Astrocyte (in vitro differentiated cells and primary cell): ENCODE measurements at places on chromosomes 6 and 20.

GRCh38 chr20:51815383-51816076, 13.2 kb upstream of the SALL4 start:
- no peak for DNase-seq

DNA sequence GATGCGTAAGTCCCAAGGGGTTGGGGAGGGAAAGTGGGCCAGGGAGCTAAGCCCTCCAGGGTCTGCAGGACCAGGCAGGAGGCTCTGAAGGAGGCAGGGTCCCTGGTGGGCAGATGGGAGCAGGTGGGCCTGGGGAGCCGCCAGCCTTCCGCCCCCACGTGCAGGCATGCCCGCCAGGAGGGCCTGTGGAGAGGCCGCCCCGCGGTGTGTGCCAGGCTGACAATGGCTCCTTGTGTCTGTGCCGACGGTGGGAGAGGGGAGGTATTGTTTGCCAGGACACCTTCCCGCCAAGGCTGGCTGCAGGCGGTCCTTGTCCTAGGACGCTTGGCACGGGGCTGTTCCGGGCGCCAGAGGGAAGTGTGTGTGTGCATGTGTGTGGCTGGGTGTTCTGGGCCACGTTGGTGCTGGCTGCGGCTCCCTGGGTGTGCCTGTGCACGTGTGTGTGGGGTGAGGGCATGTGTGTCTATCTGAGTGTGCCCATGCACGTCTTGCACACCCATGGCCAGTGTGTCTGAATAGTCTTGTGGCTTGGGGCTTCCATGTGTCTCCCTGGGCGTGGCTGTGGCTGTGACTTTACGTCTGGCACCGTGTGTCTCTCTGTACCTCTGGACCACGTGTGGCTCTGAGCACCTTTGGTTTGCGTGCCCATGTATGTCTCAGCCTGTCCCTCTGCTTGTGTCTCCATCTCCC, 153.0 kb downstream of the CEBPB start:
- no peak for DNase-seq

- no peak for DNase-seq
Measured at GRCh38 chr6:32183483-32184083, 470 bp downstream of the AGER start.

DNA sequence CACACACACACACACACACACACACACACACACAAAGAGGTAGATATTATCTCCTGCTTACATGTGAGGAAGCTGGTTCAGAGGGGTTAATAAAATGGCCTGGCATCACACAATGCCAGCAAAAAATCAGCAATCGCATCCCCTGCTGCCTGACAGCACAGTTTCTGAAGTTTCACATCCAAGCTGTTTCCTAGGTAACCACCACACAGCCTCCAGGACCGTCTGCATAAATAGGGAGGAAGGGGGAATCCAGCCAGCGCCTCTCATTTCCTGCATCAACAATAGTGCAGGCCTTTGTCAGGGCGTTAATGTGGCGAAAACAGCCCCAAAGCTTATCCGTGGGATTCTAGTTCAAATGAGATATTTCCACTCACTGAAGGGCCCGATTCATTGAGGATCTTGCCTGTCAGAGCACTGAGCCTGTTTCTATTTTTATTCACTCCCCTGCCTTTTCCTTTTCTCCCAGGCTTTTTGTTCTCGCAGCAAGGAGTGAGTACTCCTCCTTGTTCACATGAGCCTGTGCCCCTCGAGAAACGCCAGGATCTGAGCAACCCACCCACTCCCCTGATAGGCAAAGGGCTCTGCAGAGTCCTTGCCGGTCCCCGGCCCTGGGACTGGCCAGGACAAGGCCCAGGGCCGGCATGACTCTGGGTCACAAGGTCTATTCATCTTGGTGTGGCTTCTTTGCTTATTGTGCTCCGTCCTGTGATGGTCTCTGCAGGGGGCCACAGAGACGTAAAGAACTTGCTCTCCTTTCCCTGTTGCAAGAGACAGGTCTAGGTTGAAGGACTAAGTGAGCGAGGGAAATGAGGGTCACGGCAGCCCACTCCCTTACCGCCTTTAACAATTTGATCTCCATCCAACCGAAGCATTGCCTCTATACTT, 32.7 kb downstream of the TUBB2B start:
- DNase-seq, result peak; percentile 70

DNA sequence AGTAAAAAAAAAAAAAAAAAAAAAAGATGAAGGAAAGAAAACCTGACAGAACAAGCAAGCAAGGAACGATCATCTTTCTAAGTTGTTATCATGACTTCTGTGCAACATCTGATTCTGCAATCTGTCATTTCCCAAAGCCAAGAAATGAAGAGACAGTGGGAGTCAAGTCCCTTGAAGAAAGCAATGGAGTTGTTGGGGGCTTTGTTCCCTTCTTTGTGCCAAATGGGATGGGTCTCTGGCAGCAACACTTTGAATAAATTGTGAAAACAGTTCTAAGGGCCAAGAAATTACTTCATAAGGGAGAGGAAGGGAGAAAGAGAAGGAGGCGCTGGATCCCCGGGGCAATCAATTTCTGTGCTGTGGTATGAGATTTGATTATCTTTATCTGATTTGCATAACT, 33.3 kb upstream of the RSPO3 start:
- no peak for DNase-seq

- no peak for DNase-seq
Measured at GRCh38 chr6:137982418-137983189, 115.5 kb downstream of the TNFAIP3 start.

DNA sequence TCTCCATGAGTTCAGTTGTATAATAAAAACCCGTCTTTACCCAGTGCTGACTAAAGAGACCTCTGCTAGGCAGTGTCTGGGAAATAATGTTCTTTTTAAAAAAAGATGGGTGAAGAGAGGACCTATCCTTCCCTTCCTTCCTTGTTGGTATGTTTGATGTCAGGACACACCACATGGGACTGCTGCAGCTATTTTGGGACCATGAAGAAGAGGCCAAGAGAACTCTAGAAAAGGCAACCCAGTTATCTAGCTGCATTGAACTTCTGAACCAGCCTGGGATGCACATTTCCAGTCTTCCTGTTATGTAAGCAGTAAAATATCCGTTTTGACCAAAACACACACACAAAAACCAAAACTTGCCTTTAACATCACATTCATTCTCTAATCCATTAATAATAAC, 77.3 kb downstream of the RFX6 start:
- no peak for DNase-seq

DNA sequence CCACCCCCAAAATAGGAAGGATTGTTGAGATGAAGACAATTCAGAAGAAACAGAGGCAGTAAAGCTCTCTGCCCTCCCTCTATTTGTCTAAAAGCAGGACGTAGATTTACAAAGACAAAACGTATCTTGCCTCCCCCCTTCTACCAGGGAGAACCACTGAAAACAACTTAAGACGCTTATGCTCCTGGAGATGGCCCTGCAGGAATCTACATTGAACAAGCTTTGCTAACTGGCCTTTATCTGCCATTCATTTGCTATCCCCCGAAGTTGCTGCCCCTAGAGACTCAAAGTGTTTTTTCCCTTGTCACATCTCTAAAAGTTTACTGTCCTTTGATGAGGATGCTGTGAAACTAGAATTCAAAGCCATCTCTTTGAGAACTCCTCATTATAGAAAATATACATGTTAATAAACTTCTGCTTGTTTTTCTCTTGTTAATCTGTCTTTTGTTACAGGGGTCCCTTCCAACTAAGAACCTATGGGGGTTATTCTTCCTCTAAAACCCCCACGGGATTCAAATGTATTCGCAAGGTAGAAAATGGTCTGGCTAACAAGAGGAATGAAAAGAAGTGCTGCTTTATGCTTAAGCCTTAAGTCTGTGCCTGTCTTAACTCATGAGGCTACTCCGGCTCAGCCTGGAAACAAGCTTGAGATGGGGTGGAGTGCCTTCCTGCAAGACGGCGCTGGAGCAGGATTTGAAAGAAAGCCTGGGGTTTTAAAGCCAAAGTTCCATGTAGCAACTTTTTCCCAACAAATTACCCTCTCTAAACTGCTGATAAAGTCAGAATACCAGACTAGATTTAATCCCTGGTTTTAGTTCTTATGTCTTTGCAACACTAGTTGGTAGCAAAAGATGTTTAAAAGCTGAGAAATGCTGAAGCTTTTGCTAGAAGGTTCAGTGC, 88.0 kb downstream of the CLIC5 start:
- DNase-seq, result no peak

- DNase-seq, result peak; percentile 43
Measured at GRCh38 chr6:134590449-134590848, 272.5 kb upstream of the SGK1 start.

GRCh38 chr6:14645841-14646240, 528.3 kb downstream of the CD83 start:
- no peak for DNase-seq

- DNase-seq, result no peak
Measured at GRCh38 chr6:151056230-151056907, 183.4 kb upstream of the AKAP12 start.

DNA sequence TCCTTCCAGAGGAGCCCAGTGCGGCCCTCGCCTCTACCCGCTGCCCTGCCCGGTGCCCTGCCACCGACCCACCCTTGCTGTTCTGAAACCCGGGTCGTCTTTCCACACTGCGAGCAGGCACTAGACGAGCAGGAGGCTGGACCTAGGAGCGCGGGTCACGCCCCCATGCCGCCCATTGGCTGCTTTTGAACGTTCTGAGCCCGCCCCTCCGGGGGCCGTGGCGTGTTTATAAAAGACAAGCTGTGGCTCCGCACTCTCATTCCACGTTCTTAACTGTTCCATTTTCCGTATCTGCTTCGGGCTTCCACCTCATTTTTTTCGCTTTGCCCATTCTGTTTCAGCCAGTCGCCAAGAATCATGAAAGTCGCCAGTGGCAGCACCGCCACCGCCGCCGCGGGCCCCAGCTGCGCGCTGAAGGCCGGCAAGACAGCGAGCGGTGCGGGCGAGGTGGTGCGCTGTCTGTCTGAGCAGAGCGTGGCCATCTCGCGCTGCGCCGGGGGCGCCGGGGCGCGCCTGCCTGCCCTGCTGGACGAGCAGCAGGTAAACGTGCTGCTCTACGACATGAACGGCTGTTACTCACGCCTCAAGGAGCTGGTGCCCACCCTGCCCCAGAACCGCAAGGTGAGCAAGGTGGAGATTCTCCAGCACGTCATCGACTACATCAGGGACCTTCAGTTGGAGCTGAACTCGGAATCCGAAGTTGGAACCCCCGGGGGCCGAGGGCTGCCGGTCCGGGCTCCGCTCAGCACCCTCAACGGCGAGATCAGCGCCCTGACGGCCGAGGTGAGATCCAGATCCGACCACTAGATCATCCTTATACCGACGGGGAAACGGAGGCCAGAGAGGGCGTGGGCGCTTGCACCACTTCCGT, at the start of gene ID1:
Gene ID1, plus strand, starts transcription at position 259 of the 871 bp plus-strand sequence. Its CDS starts 99 bp downstream, at position 358.
- peak; percentile 88 for DNase-seq

- DNase-seq, result no peak
Measured at GRCh38 chr6:17504005-17504404, 96.1 kb upstream of the FAM8A1 start.

DNA sequence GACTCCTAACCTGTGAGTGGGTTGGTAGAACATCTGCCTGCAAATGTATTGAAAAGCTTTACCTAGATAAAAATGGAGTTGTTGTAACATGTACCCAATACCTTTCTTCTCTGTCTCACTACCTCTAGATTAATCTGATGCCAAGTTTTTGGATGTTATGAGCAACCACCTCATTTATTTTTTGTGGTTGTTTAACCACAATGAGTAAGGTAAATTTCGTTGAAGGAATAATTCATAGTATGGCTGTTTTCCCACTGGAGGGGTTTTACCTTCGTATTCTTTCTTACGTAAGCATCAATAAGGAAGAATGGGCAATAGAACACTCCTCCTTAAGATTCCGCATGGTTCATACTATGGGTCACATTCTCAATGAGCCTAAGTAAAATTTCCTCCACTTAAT, 165.4 kb downstream of the CDH26 start:
- DNase-seq, result no peak

- no peak for DNase-seq
Measured at GRCh38 chr20:63409066-63409833, 48.1 kb upstream of the CHRNA4 start.

DNA sequence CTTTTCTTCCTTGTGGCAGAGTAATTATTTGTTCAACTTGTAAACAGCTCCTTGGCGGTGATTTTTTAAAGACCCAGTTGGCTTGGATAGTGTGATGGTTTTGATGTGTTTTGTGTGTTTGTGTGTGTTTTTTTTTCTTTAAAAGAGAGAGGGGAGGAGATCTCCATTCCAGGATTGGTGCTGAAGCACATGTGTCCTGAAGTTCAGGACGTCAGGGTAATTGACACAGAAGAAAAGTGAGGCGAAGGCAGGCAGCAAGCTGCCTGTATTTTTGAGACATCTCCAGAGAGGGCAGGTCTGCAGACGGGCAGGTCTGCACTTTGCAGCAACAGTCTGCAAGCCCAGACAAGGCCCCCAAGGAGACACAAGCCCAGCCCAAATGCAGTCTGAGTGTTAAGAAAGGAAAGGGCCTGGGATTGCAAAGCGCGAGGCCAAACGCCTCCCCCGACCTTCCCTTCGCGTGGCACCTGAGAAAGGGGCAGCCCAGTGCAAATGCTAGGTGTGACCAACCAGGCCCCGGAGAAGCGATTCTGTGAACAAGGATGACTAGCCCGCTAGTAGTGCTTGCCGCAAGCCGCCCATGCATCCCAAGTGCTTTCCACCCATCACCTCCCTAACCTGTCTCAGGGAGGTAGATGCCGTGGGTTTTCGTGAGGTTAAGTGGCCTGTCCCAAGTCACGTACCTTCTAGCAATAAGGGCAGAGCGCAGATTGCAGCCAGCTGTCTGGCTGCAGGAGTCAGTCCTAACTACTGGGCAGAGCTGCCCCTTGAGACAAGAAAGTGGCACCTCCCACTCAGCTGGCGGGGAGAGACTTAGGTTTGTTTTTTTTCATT, 230.5 kb downstream of the ZMYND8 start:
- DNase-seq, result peak; percentile 43

- DNase-seq, result no peak
Measured at GRCh38 chr20:45970646-45971424, 1.2 kb downstream of the ZNF335 start.

DNA sequence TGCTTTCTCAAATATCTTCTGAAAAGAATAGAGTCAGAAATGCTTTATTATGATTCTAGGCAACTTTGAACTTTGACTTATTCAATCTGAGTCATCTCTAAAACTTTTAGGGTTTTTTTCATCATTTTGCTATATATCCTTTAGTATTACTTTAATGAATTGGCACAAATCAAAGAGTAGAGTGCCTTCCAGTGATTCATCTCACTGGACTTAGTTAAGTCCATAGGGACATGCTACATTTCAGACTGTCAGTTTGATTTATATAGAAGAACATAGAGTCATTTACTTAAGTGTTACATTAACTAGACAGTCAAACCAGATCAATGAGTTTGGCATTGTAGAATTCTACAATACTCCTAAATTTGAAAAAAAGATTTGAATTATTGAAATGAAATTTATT, 1235.7 kb upstream of the MAP3K7 start:
- no peak for DNase-seq

DNA sequence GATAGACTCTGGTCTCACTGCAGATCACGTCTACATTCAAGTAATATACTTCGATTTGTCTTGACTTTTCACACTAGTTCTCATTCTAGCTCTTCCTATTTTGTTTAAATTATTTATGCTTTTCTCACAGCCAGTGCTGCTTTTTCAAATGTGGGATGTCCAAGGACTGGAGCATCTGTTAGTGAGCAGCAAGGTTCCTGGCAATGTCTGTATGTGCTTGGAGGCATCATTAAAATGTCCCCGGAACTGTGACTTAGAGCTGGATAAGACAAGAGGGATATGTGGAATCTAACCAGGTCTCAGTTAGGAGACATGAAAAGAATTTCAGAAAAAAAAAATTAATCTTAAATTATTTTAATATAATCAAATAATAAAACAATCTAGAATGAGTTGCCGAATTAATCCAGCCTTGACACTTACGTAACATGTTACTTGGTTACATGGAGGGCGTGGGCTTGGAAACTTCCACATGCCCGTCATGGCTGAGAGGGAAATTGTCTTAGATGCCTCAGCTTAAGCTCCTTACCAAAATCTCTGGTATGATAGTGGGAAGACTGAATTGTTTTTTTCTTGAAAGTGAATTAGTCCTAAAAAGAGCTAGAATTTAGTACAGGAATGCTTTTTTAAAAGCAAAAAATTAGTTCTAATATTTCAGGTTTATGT, 21.4 kb upstream of the CARMIL1 start:
- DNase-seq, result no peak
